ENCODE measurements at places on chromosomes 13 and 19.

GRCh38 chr13:42401376-42401775, 129.4 kb downstream of the AKAP11 start:
- DNase-seq: no peak

DNA sequence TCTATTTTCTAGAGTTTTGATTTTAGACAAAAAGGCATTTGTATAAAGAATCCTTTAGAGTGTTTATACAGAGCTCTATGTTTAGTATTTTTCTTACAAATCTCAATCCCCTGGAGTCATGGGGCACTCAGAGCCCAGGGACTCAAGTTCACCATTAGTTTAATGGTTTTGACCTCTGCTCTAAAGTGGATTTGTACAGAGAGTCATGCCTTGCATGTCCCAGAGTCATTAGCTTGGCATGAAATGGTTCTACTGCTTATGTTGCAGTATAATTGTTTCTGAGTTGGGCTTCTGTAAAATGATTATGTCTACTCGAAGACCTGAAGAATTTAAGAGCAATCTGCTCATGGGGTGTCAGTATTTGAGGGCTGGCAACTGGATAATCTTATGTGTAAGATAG, 406.2 kb downstream of the DLEU7 start:
- peak; percentile 22 for DNase-seq

- no peak for DNase-seq
Observed at GRCh38 chr13:29165840-29166239, 345.7 kb downstream of the MTUS2 start.

DNA sequence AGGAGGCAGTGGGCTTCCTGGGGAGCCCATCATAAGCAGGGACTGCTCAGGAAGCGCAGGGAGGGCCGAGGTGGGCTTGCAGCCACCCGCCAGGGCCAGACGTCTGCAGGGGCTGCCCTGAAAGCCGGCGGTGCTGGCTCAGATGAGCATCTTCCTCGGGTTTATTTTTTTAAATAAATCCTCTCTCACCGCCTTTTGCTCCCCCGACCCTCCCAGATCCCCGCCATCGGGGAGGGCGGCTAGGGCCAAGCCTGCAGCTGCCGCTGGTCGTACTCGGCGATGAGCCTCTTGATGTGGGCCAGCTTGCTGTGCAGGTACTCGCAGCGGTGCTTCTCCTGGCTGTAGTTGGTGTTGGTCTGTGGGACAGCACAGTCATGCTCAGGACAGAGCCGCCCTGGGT, 6.6 kb upstream of the ISYNA1 start:
- no peak for DNase-seq

GRCh38 chr13:45296259-45296658, 44.7 kb downstream of the TPT1 start:
- DNase-seq: no peak

GRCh38 chr13:30224732-30225131, 82.6 kb downstream of the KATNAL1 start:
- DNase-seq: no peak

DNA sequence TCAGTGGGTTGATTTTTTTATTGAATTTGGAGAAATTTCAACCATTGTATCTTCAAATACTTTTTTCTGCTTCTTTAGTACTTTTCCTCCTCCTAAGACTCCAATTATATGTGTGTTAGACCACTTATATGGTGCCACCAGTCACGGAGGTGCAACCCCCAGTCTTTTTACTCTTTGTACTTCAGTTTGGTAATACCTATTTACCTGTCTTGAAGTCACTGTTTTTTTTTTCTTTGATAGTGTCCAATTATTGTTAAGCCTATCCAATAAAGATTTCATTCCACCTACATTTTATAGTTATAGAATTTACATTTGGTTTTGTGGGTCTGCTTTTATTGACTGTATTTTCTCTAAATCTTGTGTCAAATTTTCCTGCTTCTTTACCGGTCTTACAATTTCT, 14.9 kb downstream of the ZNF283 start:
- DNase-seq: no peak

- DNase-seq: peak; percentile 59
Observed at GRCh38 chr19:29881386-29881785, 60.7 kb upstream of the URI1 start.

- peak; percentile 92 for DNase-seq
Observed at GRCh38 chr13:112722433-112723263, 32.8 kb downstream of the ATP11A start.

GRCh38 chr13:110055089-110055488, 251.9 kb downstream of the COL4A1 start:
- no peak for DNase-seq

- DNase-seq: no peak
Observed at GRCh38 chr19:36950335-36951119, 34.4 kb downstream of the ZNF568 start.

DNA sequence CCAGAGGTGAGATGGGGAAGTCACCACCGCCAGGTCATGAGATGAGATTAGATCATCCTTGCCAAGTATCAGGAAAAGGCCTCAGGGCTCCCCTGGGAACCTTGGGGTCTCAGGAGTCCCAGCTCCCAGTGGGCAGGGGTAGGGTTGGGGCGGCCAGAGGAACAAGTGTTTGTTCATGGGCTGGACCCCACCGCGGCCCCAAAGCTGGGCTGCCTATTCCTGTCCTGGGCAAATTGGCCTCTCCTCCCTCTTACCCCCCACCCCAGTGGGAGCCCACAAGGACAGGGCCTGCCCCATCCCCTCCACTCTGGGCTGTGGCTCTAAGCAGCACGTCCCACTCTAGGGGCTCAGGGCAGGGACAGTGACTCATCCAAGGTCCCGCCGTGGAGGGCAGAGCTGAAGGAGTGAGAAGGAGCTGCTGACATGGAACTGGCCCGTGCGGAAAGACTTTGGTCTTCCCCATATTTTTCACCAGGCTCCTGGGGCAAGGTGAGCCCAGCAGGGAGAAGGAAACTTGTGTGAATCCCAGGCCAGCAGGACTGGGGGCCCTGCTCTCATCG, 4.0 kb upstream of the HCN2 start:
- no peak for DNase-seq

- no peak for DNase-seq
Observed at GRCh38 chr19:5749505-5749904, 29.1 kb downstream of the CATSPERD start.

- DNase-seq: peak; percentile 67
Observed at GRCh38 chr13:43269037-43269481, 245.7 kb downstream of the DNAJC15 start.

DNA sequence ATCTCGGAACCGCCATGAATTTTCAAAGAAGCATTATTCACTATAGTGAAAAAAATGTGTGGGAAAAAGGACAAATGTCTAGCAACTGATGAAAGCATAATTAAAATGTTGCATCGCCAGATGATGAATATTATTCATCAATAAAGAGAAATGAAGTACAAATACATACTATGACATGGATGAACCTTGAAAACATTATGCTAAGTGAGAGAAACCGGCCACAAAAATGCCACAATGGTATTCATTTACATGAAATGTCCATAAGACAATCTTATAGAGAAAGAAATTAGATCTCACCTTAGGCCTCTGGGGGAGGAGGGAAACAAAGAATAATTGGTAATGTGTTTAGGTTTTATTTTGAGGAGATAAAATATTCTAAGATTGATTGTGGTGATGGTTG, 645.0 kb downstream of the EFNB2 start:
- DNase-seq: no peak

- no peak for DNase-seq
Observed at GRCh38 chr19:16026131-16026530, 50.2 kb upstream of the TPM4 start.

DNA sequence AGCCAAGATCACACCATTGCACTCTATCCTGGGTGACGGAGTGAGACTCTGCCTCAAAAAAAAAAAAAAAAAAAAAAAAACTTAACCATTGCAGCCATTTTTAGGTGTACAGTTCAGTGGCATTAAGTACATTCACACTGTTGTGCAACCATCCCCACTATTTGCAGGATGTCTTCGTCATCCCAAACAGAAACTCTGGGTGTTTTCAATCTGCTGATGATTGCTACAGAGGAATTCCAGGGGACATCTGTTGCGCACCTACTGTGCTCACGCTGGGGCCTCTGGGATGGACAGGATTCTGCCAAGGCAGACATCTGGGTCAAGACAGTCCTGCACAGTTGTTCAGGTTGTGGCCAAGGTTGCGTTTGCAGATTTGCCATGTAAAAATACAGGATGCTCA, 2.4 kb upstream of the APOC4 start:
- no peak for DNase-seq

DNA sequence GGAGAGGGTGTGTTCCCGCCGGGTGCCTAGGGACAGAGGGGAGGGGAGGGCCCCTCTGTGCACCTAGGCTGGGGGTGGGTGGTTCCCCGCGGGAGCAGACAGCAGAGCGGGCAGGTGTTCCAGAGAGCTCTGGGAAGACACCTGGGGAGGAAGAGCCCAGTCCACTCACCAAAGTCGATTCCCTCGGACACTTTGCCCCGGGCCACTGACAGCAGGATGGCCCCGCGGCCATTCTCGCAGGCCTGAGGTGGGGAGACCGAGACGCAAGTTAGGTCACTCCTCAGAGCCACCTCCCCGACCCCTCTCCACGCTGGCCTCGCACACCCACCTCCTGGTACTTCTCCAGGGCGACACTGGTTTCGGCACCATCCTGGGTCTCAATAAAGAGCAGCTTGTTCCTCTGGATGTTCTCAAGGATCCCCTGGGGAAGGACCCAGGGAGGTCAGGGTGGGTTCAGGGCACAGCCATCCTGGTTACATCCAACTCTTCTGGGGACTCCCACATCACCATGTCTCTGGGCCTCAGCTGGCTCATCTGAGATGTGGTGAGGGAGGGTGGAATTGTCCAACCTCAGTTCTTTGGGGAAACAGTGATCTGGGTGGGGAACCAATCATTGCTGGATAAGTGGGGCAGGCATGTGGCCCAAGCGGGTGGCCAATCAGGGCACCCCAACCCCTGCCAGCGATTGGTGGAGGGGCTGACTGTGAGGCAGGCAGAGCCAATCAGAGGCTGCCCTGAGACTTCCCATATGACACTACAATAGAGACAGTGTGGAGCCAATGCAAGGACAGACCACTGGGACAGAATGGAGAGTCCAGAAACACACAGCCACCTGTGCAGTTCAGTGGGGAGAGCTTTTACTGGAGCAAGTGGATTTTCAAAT, 12.6 kb downstream of the KLC3 start:
- no peak for DNase-seq

DNA sequence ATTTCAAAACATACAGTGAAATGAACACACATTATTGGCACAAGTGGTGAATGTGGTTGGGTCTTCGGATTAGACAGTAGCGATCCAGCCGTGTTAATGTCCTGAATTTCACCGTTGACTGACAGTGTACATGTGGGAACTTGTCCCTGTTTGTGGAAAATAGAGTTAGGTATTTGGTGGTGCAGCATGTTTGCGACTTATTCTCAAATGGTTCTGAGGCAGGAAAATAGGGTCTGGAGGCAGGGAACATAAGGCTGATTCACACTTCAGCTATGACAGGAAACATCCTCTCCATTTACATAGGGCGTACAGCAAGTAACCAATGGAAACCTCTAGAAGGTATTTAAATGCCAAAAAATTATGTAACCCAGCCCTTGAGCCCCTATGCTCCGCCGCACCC, 4.2 kb downstream of the LGALS7B start:
- no peak for DNase-seq

- no peak for DNase-seq
Observed at GRCh38 chr19:47074621-47075020, 26.2 kb upstream of the TMEM160 start.

- DNase-seq: no peak
Observed at GRCh38 chr13:91264484-91264883, 83.0 kb upstream of the MIR17HG start.

GRCh38 chr13:37534676-37535075, 63.9 kb downstream of the POSTN start:
- DNase-seq: no peak

Data from AG08396 (cell line).